ENCODE measurements at places on chromosomes 1 and 21. TPM values are rescaled to one million over a fixed set of nuclear protein-coding genes. Genes with fewer than 3 reads are reported as not detected.

SPRR1B gene
- total RNA-seq: not detected

BNIPL gene
- total RNA-seq: 0.86 TPM

BRDT gene
- total RNA-seq: not detected

PROK1 gene
- not detected for total RNA-seq

FMOD gene
- total RNA-seq: not detected

CACNA1S gene
- total RNA-seq: not detected

REG4 gene
- not detected for total RNA-seq

PRAMEF7 gene
- total RNA-seq: not detected

DIPK1A gene
- 7.3 TPM for total RNA-seq

KLHDC7A gene
- total RNA-seq: 0.91 TPM

KIAA0040 gene
- total RNA-seq: not detected

LCE1B gene
- not detected for total RNA-seq

ZBTB21 gene
- total RNA-seq: 13.6 TPM

LEFTY1 gene
- total RNA-seq: not detected

IL19 gene
- total RNA-seq: not detected

Data from A172 (cell line).